IMR-90 (cell line): ENCODE measurements at places on chromosomes 6 and 20. TPM values are rescaled to one million over a fixed set of nuclear protein-coding genes. Genes with fewer than 3 reads are reported as not detected.

GRCh38 chr6:18187701-18188100 is 32.5 kb downstream of the KDM1B start:
- no peaks in the 10 kb centered on the region for H3K4me1 ChIP-seq
- no peaks in the 10 kb centered on the region for H3K27me3 ChIP-seq
- H3K36me3 ChIP-seq = peaks cover 6% of the 10 kb centered on the region; the same call in 1 of the 2 replicates
- no peak for DNase-seq
- H3K4me3 ChIP-seq = no peak overlapping the region
- no peak overlapping the region for H3K27ac ChIP-seq

Gene CLPSL1
- not detected in 2 replicates for total RNA-seq

GRCh38 chr20:19403549-19403948 is 191.1 kb downstream of the SLC24A3 start:
- no peaks in the 10 kb centered on the region for H3K36me3 ChIP-seq
- DNase-seq = no peak
- H3K4me1 ChIP-seq = no peaks in the 10 kb centered on the region
- no peak overlapping the region for H3K4me3 ChIP-seq
- no peaks in the 10 kb centered on the region for H3K27me3 ChIP-seq

Gene ECT2L
- total RNA-seq = not detected in 2 replicates

Gene ZKSCAN4
- total RNA-seq = 4.7 and 5.7 TPM in 2 replicates

Gene IL17F
- not detected in 2 replicates for total RNA-seq

- H3K27me3 ChIP-seq = no peaks in the 10 kb centered on the region
- H3K4me3 ChIP-seq = peak overlapping the region; percentile 99
- peaks cover 22% of the 10 kb centered on the region for H3K4me1 ChIP-seq
- H3K36me3 ChIP-seq = peaks cover 9% of the 10 kb centered on the region; the same call in 1 of the 2 replicates
Observed at GRCh38 chr6:3749977-3750316, 1.6 kb downstream of the PXDC1 start.

GRCh38 chr6:71531841-71532240 is 243.2 kb downstream of the OGFRL1 start:
- H3K4me3 ChIP-seq = no peak overlapping the region
- no peaks in the 10 kb centered on the region; the same call in 1 of the 2 replicates for H3K4me1 ChIP-seq
- no peaks in the 10 kb centered on the region for H3K27me3 ChIP-seq
- no peak overlapping the region for H3K27ac ChIP-seq

DNA sequence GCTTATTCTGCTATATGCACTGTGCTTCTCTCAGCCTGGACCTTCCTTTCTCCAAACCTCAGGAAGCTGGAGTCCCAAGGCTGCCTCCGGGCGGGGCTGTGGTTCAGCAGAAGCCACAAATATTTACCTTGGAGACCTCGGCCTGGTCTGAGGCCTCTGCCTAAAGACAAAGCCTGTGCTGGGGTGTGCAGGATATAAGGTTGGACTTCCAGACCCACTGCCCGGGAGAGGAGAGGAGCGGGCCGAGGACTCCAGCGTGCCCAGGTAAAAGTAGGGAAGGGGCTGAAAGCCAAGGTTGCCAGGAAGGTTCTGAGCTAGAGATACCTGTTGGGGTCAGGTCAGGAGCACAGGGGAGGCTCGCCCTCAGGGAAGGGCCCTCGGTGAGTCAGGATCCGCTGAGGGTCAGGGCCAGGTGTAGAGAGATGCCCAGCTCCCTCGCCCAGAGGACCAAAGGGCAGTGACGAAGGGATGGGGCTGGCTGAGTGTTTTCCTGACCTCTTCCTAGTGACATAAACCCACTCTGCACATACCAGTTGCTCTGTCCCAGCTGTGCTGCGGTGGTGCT is at the start of gene BPIFB1:
Gene BPIFB1, plus strand, starts transcription at position 224 of the 565 bp plus-strand sequence. CDS start 2,860 bp downstream, outside the sequence.
- H3K27ac ChIP-seq = no peak within 1 kb of the TSS
- H3K4me1 ChIP-seq = no peaks in the 10 kb centered on the region
- peaks cover 29% of the 10 kb centered on the region for H3K27me3 ChIP-seq
- DNase-seq = no peak
- H3K4me3 ChIP-seq = no peak within 1 kb of the TSS

DNA sequence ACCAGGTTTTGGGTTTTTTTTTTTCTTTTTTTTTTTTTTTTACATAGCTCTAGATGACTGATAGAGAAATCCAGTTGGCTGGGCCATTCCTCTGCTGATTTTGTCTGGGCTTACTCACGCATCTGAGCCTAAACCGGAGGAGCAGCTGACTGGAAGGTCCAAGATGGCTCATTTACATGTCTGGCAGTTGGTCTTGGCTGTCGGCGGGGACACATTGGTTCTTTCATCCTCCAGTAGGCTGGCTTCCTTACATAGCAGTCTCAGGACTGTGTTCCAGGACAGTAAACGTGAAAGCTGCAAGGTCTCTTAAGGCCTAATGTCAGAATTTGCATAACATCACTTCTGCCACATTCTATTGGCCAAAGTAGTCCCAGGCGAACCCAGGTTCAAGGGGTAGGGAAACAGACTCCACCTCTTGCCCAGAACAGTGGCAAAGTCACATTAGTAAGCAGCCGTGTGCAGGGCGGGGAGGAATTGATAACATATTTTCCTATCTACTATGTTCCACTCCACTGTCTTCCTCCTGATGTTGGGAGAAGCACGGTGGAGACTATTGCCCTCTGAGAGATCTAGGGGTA is 87.0 kb downstream of the CDH22 start:
- no peak for DNase-seq
- H3K27ac ChIP-seq = no peak overlapping the region
- no peak overlapping the region for H3K4me3 ChIP-seq

Gene SPTLC3
- total RNA-seq = 1.4 and 1.6 TPM in 2 replicates

DNA sequence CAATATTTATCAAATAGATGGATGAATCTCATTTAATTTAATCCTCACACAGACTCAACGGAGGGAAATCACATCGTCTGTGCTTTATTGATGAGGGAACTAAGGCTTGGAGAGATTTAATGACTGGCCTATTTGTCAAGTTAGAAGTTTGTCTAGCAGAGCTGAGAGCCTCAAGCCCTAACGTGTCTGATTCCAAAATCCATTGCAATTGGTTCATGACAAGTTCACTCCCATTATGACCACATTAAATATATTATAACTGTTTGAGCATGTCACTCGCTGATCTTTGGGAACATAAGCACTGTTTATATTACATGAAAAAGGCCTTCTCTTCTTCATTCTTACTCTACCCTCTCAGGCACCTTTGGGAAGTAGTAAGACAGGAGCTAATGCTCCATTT is 89.4 kb upstream of the SIRPA start:
- no peak overlapping the region for H3K4me3 ChIP-seq
- H3K36me3 ChIP-seq = no peaks in the 10 kb centered on the region
- H3K27ac ChIP-seq = no peak overlapping the region

GRCh38 chr6:150177259-150177951 is 34.6 kb downstream of the PPP1R14C start:
- H3K27me3 ChIP-seq = no peaks in the 10 kb centered on the region
- H3K4me3 ChIP-seq = no peak overlapping the region
- H3K27ac ChIP-seq = no peak overlapping the region
- H3K4me1 ChIP-seq = no peaks in the 10 kb centered on the region
- H3K36me3 ChIP-seq = no peaks in the 10 kb centered on the region

Gene SLC22A2
- total RNA-seq = not detected in 2 replicates

GRCh38 chr20:18907353-18907752 is 93.8 kb downstream of the SCP2D1 start:
- H3K4me3 ChIP-seq = no peak overlapping the region
- DNase-seq = no peak
- no peaks in the 10 kb centered on the region for H3K36me3 ChIP-seq
- H3K27me3 ChIP-seq = no peaks in the 10 kb centered on the region
- no peaks in the 10 kb centered on the region for H3K4me1 ChIP-seq

DNA sequence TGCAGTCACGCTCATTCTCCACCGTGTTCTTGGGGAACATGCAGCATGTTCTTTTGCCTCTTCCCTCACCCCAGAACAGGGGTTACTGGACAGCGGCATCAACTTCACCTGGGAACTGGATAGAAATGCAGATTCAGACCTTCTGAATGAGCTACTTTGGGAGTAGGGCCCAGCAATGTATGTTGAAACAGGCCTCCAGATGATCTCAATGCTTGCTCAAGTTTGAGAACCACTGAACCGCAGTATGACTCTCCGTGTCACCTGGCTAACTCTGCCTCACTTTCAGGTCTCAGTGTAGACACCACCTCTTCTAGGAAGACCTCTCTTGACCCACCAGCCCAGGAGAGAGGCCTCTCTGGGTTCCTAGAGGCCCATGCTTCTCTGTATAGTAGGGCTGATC is 4.9 kb downstream of the TRIB3 start:
- DNase-seq = no peak
- no peaks in the 10 kb centered on the region for H3K27me3 ChIP-seq
- H3K36me3 ChIP-seq = peaks cover 25% of the 10 kb centered on the region
- no peak overlapping the region for H3K27ac ChIP-seq
- H3K4me1 ChIP-seq = peaks cover 5% of the 10 kb centered on the region
- no peak overlapping the region for H3K4me3 ChIP-seq

Gene COL19A1
- total RNA-seq = under 0.01 TPM in 1 of 2 replicates, not detected in the other
